NB4 (cell line): ENCODE measurements at places on chromosomes 2 and 18.

- DNase-seq = no peak
These were observed 180.9 kb upstream of the TWIST2 start for GRCh38 chr2:238667008-238667407.

GRCh38 chr2:38095996-38096861 is 20.3 kb upstream of the CYP1B1 start:
- peak; percentile 98 for DNase-seq

GRCh38 chr2:212299333-212299732 is 239.3 kb downstream of the ERBB4 start:
- DNase-seq = no peak

DNA sequence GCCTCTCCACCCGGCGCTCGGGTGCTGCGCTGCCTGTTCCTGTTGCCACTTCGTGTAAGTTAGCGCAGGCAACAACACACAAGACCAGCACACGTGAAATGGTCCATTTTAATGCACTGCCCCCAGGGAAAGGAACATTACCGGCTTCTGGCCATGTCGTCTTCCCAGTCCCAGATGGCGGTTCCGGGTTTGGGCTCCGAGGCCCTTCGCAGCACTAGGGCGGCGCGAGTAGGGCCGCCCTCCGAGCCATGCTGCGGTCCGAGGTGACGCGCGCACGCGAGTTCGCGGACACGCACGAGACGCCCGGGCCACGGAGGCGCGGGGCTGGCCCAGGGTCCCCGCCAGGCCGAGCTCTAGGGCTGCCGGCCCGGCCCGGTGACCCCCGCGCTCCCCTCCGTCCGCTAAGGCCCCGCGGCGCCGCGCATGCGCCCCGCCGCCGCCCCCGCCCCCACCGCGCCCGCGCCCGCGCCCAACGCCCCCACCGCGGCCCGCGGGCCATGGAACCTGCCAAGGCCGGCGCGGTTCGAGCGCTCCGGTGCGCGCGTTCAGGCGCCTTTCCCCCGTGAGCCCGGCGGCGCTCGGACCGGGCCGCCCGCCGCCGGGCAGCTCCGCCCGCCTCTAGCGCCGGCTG is 367 bp upstream of the ZNF236 start:
- DNase-seq = peak; percentile 67

DNA sequence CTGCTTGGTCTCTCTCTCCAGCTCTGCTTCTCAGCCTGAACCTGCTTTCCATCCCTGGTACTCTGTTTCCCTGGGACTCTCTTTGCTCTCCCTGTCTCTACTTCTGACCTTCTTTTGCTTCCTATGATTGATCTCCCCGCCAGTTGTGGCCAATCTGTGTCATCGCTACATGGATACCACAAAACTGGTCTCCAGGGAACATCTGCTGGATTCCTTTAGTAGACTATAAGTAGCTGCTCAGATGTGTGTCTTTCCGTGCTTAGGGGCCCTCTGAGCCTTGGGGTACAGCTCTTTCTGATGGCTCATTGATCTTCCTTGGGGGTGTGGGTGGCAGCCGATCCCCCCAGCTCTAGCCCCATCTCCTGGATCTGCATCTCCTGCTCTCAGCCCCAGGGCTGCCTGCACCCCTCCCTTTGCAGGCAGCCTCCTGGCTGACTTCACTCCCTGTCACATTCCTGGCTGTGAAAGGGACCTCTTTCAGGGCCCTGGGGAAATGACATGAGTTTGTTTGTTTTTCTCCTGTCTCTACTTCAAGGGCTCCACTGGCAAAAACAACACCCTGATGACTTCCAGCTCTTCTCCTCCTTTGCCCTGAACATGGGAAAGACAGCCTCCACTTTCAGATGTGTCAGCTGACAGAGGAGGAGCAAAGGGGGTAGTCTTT is 333.7 kb downstream of the CYP26B1 start:
- DNase-seq = peak; percentile 56

GRCh38 chr2:223949241-223949840 is 4.2 kb upstream of the WDFY1 start:
- DNase-seq = peak; percentile 37

DNA sequence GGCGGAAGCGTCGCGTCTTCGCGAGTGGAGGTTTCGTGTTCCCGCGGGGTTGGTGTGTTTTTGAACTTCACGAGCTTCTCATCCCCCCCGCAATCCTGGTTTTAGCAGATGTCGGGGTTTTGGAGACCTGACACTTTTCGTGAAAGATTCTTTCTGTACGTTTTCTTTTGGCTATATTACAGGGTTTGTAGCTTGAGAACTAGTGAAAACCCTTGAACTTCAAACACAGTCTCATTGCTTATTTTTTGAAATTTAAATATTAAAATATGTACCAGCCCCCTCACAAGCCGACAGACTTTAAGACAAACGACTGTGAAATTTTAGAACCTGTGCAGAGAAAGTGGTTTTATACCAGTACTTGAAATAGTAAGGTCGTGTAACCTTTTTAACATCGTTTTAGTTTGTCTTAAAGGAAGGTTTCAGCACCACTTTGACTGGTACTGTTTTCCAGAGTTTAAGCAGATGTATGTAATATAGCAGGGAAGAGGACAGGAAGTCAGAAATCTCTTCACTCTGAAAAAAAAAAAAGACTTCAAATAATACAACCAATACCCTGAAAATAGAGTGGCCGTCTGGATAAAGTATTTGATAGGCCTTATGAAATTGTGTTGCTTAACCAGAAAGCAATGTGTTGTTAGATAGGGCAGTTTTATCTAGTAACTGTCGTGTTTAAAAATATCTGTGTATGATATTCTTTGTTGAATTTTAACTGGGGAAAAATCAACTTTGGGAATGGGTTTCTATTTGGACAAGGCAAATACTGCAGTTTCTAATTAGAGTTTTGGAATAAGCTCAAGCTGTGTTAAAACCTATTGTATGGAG is 1.4 kb downstream of the SPATS2L start:
- no peak for DNase-seq

GRCh38 chr2:11405599-11406266 is 60.2 kb downstream of the E2F6 start:
- no peak for DNase-seq

GRCh38 chr18:63292831-63293683 is 26.5 kb downstream of the BCL2 start:
- peak; percentile 37 for DNase-seq

DNA sequence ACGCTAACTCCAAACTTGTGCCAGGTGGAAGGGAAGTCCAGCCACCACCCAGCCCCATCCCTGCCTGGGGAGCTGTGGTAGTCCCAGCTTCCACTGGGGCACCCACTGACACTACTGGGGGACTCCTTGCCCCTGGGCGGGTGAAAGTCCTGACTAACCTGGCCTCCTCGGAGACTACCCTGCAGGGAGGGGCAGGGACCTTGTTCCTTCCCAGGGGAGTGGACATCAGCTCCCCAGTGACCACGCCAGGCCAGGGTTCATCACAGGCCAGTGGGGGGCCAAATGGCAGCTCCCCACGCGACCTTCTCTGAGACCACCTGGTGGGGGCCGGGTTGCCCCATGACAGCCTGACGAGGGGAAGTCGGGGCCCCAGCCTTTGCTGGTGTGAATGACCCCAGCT is 420.0 kb upstream of the SALL3 start:
- DNase-seq = no peak
